Fibroblast of the aortic adventitia (primary cell): ENCODE measurements at places on chromosomes 4 and X. TPM values are rescaled to one million over a fixed set of nuclear protein-coding genes. Genes with fewer than 3 reads are reported as not detected.
A peak's percentile ranks its signal among the peaks of the same experiment; 100 is the strongest.

GRCh38 chrX:10615931-10616774, 4.2 kb downstream of the MID1 start:
- DNase-seq, result peak; percentile 68

DNA sequence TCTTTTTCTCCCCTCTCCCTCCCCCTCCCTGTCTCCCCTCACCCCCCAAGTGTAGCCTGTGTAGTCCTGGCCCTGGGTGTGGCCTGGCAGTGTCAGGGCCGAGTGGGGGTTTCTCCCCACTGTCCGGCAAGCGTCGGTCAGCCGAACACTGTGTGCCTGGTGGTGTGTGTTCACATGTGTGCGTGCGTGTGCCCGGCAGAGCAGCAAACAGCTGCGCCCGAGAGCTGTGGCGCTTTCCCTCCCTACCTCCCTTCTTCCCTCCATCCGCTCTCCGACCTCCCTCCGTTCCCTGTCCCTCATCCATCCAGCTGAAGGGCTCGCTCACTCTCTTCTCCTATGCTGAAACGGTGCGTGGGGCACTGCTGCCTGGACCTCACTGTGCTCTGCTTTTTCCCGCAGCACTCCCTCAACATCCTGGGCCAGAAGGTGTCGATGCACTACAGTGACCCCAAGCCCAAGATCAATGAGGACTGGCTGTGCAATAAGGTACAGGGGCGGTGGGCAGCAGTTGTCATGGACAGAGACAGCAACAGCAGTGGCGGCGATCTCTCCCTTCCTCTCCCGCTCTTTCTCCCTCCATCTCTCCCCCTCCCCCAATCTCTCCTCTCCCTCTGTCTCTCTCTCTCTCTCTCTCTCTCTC, 17.4 kb upstream of the UBA1 start:
- no peak for DNase-seq

HELT gene
- not detected in 2 replicates for total RNA-seq

DNA sequence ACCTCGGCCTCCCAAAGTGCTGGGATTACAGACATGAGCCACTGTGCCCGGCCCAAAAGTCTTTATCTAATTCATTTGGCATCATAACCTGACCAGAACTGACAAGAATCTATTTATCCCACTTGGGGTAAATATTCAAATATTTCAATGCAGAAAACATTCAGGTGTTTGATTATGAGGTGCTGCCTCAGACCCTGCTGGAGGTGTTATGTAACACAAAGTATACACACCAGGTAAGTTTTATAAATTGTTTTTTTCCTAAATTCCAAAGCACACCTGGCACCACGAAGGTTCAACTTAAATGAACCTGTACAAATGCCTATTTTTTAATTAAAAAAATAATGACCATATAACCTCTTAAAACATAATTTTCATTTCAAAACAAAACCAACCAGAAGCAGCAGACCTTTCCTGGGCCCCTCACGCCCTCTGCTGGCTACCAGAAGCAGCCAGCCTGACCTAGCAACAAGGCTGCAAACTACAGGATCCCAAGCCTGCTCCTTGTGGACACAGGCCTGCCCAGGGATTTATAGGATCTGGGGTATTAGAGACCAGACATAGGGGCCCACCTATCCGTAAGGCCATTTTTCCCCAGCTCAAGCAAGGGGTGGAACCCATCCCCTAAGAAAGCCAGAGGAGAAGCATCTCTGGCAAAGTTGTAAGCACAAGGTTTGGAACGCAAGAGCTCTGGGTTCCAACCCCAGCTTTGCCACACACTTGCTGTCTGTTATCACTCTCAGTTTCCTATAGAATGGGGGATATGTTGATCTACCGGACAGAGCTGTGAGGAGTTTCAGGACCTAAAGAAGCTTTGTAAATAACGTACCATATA, 11.7 kb downstream of the OTUD5 start:
- DNase-seq, result peak; percentile 50

- DNase-seq, result no peak
Measured at GRCh38 chr4:109327641-109328040, 25.2 kb upstream of the COL25A1 start.

GPR78 gene
- 0.36 and 2.0 TPM in 2 replicates for total RNA-seq

DNA sequence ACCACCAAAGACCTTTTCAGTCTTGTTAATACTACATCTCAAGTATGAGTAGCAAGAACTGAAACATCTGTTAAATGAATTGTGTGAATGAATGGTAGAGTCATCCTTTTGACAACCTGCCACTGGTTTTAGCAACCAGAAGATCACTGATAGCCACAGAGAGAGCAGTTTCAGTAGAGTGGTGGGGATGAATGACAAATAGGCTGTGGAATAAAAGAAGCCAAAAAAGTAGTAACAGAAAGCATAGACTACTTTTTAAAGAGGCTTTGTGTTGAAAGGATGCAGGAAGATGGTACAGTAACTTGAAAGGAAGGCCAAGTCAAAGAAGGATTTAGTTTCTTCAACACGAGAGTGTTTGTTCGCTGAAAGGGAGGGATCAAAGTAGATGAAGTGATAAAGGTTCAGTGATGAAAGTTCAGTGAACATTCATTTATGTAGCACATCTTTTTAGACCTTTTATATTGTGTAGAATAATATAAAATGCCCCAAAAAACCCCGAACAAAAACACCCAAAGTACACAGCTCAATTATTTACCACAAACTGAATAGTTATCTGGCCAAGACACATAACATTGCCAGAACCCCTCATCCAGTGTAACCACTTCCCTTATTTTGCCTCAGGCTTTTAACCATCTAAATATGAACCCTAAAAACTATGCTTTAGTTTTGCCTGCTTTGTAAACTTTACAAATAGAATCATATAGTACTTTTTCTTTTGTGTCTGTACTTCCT, 40.1 kb upstream of the EIF1AX start:
- DNase-seq, result no peak

DNA sequence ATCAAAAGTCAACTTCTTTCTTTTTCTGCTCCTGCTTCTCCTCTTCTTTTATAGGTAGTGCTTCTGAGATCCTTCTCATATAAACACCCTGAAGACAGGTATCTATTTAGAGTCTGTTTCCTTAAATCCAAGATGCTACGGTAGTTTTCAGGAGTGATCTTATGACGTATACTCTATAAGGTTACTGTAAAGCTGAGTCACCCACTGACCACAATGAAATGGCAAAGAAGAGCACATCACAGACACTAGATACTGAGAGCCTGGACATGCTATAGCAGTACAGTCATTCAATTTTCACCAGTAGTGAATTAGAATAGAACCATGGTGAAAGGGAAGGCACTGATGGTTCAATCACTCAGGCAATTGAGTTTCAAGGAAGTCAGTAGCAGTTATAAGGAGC, 412.5 kb downstream of the ADAM29 start:
- peak; percentile 18 for DNase-seq

DNA sequence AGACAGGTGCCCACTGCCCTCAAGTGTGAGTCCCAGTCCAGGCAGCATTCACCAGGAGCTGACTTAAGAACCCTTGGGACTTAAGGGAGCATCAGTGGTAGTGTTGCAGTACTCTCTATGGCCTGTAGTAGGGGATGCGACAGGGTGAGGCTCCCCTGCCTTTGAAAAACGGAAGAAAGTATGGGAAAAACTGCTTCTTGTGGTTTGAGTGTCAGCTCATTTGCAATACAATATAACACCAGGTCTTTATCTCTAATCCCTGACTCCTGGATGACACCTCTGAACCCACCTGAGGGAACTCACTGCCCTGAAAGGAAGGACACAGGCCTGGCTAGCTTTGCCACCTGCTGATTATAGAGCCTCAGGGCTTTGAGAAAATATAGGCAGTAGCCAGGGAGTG, 176.0 kb downstream of the SMARCA1 start:
- no peak for DNase-seq

GRCh38 chrX:111322231-111322855, 52.1 kb upstream of the CAPN6 start:
- no peak for DNase-seq

MAGED4B gene
- total RNA-seq, result 10.8 and 23.8 TPM in 2 replicates

DNA sequence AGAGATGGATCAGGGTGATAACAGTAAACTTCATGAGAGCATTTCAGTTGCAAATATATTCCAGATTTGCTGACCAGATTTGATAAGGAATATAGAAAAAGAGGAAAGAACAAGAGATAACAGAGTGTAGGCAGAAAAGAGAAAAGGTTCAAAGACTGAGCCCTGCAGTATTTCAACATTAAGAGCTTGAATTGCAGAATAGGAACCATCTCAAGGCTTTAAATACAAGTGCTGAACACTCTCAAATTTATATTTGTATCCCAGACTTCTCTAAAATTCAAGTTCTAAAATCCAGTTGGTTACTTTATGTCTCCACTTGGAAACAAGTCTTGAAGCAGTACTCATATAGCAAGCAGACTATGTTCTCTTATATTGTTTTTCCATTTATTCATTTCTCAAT, 9.7 kb upstream of the MYOZ2 start:
- peak; percentile 23 for DNase-seq

SSX3 gene
- not detected in 2 replicates for total RNA-seq

- peak; percentile 29 for DNase-seq
Measured at GRCh38 chr4:67922697-67923096, 38.9 kb upstream of the TMPRSS11D start.

GRCh38 chr4:5708449-5709206, at the start of gene EVC2:
EVC2 (minus strand) TSS chr4:5708559; CDS start chr4:5708513, 46 bp downstream.
- peak; percentile 66 for DNase-seq

FREM3 gene
- not detected in 2 replicates for total RNA-seq

- DNase-seq, result no peak
Measured at GRCh38 chr4:129113919-129114318, 18.0 kb downstream of the C4orf33 start.

GRCh38 chr4:107643021-107643420, 77.0 kb downstream of the PAPSS1 start:
- DNase-seq, result no peak

GRCh38 chrX:69538321-69538876, 34.3 kb downstream of the NALF2 start:
- DNase-seq, result peak; percentile 49

GRCh38 chr4:168486912-168487281, 6.6 kb upstream of the DDX60L start:
- DNase-seq, result peak; percentile 48

- DNase-seq, result peak; percentile 27
Measured at GRCh38 chr4:74097116-74097515, 1.9 kb downstream of the CXCL2 start.

GRCh38 chrX:46860557-46860956, 23.7 kb downstream of the RP2 start:
- no peak for DNase-seq

GLRA2 gene
- not detected in 2 replicates for total RNA-seq

FGFBP2 gene
- total RNA-seq, result not detected in 2 replicates

DNA sequence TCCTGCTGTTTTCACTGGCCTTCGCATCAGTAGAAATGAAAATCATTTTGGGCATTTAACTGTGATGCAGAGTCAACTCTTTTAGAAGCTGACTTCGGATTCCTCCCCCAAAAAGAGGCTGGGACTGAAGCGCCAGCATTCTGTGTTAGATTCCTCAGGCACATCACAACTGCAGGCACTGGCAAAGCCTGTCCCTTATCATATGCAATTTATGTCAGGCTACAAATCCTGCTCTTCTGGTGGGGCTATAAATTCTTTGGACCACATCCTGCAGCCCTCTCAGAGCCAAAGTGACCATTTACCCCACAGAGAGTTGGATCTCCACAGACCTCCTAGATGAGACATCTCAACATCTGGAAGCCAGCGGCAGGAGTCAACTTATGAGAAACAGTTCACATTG, 138.4 kb downstream of the CBR4 start:
- DNase-seq, result peak; percentile 50

DNA sequence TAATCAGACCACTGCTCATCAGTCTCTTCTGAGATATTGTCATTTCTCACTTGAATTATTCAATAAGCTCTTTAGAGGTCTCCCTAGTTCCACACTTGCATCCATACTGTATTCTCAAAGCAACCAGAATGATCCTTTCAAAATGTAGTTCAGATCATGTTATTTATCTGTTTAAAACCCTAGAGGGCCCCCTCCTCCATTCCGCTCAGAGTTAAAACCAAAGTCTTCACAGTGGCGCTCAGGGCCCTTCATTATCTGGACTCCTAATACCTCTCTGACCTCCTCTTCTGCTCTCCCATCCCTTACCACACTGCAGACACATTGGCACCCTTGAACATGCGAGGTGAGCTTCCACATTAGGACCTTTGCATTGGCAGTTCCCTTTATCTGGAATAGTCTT, 32.7 kb upstream of the HPGDS start:
- no peak for DNase-seq

GRCh38 chr4:168813890-168814289, 196.2 kb downstream of the CBR4 start:
- peak; percentile 68 for DNase-seq

DNA sequence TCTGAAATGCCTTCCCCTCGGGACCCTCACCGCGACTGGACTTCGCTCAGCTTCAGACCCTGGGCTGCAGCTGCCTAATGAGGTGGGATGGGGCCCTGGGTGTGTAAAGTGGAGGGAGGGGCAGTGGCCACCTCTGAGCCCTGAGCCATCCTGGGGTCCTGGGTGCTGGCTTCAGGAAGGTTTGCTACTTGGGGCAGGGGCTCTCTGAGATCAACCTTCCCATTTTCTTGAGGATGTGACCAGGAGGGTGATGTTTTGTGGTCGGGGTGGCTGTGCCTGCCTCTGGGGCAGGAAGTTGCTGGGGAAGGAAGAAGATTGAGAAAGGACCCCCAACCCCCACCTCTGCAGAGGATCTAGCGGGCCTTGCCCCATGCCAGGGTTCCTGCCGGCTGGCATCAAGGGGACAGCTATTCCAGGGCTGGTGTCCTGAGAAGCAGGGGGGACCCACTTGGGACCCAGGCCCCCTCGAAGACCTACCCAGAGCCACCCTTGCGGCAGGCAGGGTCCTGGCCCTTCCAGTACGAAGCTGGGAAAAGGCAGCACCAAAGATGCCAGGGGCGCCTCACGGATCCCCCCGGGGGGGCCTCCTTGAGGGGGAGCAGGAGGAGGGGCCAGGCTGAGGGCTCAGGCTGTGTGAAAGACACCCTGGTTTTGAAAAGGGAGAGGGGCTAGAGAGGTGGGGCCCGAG, 6.5 kb downstream of the SH3BP2 start:
- no peak for DNase-seq

DNA sequence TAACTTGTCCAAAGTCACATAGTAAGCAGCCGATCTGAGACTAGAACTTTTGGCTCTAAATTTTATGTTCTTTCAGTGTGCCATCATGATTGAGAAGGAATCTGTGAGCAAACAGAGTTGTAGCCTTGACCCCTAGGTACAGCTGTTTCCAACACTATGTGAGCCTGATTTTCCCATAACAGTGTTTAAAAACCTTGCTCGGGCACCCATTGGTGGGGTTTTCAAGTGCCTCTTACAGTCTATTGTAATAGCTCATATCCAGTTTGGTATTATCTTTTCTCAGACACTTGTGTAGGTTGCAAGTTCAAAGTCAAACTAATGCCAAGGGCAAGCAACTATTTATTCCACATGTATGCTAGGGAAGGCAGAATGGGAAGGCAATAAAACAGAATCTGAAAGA, 467.9 kb downstream of the INPP4B start:
- no peak for DNase-seq

- DNase-seq, result peak; percentile 84
Measured at GRCh38 chr4:5812506-5813229, 80.2 kb downstream of the CRMP1 start.

SRPX2 gene
- 22.0 and 26.8 TPM in 2 replicates for total RNA-seq

GRCh38 chrX:30468471-30468870, 109.1 kb downstream of the TASL start:
- peak; percentile 3 for DNase-seq

PCDH19 gene
- total RNA-seq, result 0.09 TPM in 1 of 2 replicates, not detected in the other

- DNase-seq, result no peak
Measured at GRCh38 chr4:88860586-88860985, 163.0 kb upstream of the NAP1L5 start.

- peak; percentile 79 for DNase-seq
Measured at GRCh38 chr4:19739101-19739651, 512.5 kb upstream of the SLIT2 start.

UGT2B11 gene
- not detected in 2 replicates for total RNA-seq
